ENCODE measurements at places on chromosomes 3 and 15.

GRCh38 chr3:28022916-28023315 lies 218.5 kb upstream of the CMC1 start:
- DNase-seq = no peak

GRCh38 chr3:32954506-32954905 lies 3.1 kb downstream of the CCR4 start:
- DNase-seq = no peak

GRCh38 chr3:105364128-105364527 lies 2.6 kb upstream of the ALCAM start:
- DNase-seq = no peak

DNA sequence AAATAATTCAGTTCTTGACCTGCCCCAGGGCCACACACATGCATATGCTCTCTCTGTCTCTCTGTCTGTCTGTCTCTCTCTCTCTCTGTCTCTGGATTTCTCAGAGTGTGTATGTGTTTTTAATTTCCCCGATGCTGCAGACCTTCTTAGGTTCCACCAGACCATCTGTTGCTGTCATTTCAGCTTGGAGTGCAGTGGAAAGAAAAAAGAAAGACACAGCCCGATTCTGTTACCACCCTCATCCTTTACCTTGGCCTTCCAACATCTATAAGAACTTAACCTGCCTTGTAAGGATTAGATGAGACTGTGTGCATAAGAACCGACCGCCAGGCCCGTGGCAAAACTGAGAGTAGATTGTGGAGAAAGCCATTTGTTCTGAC lies 9.7 kb upstream of the PGPEP1L start:
- no peak for DNase-seq

DNA sequence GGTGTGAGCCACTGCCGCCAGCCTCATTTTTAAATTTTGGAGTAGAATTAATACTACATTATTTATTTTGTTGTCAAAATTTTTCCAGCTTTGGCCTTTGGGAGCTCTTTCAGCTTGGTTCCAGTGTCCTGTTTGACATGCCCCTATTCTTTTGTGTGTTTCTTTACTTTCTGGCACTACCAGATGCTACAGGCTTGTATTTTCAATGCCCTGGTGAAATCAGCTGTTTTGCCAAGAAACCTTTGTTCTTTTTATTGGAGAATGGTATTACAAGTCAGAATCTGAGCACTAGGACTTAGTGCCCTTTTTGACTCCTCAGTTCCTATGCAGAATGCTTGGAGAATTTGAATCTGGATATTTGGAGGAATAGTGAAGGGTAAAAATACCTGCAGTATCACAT lies 26.6 kb downstream of the RNF111 start:
- DNase-seq = no peak

- peak; percentile 73 for DNase-seq
Measured at GRCh38 chr3:15377961-15378791, 45.8 kb upstream of the SH3BP5 start.

Measured in NCI-H1930 (cell line).